ENCODE measurements at places on chromosomes 5 and 9.
A peak's percentile ranks its signal among the peaks of the same experiment; 100 is the strongest.

DNA sequence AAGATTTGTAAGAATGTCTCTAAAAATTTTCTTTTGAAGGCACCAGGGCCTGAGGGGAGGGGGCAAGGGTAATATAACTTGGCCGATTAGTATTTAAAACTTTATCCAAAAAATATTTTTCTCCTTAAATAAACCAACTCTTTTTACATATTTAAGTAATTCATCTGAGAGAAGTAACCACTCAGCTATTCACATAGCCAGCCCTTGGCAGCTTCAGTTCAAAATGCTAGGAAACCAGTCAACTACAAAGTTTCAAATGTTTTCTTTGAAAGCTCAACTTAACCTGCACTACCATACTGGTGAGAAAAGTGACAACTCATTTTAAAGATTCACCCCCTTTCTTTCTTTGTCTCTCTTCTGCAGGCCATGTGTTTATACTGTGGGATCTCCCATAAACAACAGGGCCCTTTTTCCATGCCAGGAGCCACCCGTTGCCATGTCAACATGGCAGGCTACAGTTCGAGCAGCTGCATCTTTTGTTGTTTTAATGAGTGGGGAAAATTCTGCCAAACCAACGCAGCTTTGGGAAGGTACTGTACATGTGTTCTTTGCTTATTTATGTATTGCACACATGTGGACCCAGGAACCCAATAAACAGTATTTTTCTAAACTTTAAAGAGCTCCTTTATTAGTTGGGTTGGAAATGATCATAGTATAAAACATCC, 46.3 kb downstream of the AOPEP start:
- DNase-seq = no peak

GRCh38 chr9:86353655-86354010, 577 bp downstream of the TUT7 start:
- peak; percentile 45 for DNase-seq

DNA sequence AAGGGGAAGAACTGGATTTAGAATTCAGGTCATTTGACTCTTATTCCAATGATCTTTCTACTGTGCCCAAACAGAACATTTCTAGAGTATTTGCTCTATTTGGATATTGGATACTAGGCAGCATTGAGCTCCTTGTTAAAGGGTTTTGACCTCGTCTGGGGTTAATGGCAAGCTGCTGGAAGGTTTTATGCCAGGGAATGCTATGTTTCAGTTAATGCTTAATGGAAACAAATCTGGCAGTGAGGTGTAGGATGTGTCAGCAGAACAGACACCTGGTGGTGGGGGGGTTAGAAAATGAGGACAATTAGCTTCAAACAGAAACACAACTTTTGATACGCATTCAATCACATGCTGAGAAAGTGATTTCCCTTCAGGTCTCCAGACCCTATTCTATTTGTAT, 51.5 kb downstream of the AGXT2 start:
- no peak for DNase-seq

DNA sequence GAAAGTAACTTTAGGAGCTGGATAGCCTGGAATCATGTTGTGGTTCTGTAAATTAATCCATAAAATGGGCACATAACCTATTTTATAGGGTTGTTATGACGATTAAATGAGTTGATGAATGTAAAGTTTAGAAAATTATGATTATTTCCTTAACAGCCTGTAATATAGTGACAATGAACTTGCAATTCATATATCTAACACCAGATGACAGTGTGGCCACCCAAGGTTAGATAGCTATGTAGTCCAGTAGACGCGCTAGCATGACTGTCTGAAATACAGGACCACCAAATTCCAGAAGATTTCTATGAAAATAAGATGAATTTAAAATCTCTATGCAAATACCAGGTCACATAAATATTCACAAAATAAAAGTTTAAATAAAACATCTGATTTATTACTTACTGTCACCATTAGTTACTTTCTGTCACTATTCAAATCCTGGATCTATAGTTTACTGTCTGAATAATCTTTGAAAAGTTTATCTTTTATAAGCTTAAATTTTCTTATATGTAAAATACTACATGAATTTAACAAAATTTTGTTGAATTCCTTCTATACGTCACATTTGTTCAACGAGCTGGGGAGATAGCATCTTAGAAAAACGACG, 26.1 kb upstream of the MACIR start:
- no peak for DNase-seq

DNA sequence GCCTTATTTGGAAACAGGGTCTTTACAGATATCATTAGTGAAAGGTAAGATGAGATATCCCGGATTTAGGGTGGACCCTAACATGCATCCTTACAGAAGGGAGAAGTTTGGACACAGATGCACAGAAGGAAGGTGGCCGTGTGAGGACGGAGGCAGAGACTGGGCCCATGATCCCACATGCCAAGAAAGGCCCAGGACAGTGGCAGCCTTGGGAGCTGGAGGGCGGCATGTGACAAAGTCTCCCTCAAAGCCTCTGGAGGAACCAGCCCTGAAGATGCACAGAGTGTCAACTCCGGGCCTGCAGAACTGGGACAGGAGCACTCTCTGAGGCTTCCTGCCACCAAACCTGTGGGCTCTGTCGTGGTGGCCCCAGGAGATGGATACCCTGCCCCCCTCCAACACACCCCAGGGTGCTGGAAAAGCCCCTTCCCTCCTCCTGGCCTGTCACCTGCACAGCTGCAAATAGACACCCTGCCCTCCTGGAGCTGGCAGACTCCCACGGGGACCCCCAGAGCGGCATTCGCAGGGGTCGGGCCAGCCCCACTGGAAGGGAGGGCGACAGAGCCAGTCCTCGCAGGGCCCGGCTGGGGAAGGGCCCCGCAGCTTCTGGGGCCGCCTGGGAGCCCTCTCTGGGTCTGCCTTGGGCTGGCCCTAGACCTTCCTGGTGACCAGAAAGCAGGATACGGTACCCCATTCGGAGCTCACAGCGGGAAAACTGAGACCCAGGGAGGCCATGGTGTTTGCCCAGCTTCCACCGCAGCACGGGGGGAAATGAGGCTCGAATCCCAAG, 7.9 kb downstream of the NACC2 start:
- DNase-seq = no peak

GRCh38 chr9:137294091-137294680, 7.9 kb downstream of the NRARP start:
- DNase-seq = no peak

DNA sequence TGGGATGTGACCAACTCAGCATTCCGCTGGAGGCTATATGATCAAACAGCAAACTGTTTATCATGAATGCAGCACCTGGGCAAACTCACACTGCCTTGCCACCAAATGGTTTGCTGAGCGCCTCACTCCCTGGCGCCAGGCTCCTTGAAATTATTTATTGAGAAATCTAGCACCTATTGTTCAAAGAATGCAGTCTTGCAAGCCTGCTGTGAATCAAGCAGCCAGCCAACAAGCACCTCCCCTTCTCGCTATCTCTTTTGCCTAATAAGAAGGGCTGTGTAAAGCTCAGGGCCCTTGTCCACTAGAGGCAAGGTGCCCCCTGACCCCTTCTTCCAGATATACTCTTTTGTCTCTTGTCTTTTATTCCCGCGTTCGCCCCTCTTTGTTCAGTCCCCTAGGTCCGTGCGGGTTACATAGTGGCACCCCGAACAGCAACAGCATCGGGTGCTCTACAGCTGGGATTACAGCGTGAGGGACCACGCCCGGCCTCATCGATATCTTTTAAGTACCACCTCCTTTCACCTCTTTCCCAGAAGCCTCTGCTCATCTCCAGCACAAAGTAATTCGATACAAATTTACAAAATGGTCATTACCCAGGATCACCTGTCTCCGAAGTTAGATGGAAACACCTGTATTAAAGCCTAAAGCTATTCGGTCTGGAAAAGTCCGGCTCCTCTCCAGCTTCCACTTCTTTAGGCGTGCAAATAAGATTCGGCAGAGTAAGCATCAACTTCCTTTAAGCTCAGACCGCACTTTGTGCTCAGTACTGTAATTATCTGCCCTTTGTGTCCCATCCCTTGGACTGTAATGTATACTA, 896 bp downstream of the RIGI start:
- peak; percentile 44 for DNase-seq

DNA sequence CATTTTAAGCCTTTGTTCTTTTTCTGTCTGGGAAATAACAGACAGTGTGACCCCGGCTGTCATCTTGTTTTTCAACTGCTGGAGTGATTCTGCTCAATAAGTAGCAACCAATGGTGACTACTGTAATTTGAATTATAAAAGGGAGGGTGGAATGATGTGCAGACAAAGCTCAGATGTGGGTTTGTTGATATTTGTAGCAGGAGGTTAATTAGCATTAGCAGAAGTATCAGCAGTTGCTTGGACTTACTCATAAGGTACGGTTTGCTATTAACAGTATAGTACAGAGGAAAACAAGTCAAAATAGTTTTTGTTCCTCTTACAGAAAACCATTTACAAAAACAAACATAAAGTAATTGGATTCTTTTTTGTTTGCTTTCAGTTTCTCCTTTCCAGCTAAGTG, 140.4 kb downstream of the TUSC1 start:
- no peak for DNase-seq

DNA sequence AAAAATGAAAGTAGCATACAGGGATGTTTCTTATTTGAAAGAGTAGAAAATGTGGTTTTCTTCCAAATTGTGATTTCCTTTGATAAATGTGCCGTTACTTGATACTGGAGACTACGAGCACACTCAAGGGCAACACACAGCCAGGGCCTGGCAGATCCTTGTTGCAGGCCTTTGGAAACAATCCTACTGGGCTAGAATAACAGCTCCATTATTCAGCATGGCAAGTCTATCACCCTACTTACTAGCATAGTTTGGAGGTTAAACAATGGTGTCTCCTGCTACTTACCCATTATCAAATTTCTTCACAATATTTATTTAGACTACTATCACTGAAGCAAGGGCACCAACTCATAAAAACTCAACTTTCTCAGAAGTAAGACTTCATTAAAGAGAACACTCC, 140.8 kb upstream of the ZNF608 start:
- no peak for DNase-seq

- DNase-seq = no peak
These were observed 5.2 kb downstream of the ANKDD1B start for GRCh38 chr5:75616371-75616881.

- no peak for DNase-seq
These were observed 117.9 kb downstream of the ZSWIM6 start for GRCh38 chr5:61449804-61450492.

GRCh38 chr5:81830596-81830995, 79.7 kb upstream of the SSBP2 start:
- DNase-seq = no peak

DNA sequence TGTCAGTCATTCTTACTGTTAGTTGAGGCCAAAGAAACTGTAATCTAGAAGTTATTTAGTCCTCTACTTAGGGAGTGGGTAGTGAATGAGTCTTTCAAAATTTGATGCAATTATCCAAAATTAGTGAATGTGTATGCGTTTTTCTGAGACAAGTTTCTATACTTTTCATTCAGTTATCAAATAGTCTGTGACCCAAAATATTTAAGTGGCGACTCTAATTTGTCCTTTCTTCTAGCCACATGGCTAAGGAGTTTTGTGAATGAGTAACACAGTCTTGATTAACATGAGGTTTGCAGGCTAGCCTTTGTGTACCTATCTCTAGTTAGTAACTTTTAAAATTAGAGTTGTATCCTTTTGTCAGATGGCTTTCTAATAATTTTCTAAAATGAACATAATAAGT, 45.6 kb downstream of the COMMD10 start:
- DNase-seq = no peak

DNA sequence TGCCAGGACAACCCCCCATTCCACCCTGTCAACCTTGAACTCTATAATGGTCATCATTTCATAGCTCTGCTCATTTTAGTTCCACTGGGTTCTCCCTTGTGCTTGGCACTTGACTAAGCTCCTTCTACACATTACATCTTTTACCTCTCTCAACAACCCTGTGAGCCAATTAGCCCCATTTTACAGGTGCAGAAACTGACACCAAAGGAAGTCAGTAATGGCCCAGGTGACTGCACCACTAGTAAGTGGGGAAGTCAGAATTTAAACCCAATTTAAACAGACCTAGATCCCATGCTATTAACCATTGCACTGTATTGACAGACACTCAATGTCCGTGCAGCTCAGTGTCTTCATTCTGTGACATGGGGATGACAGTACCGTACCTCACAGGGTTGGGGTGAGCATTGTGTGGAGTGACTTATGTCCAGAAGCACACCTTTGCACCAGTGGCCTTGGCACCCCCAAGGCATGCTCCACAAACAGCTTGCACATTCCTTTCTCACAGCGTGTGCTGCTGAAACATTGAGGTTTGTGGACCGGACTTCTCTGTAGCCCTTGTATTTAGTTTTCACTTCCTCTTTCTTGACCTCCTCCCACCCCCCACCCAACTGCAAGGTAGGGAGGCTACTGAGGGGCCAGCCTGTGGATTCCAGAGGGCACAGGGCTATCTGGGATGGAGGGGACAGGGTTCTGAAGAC, 23.1 kb downstream of the IRF1 start:
- DNase-seq = no peak

- no peak for DNase-seq
These were observed 93.5 kb downstream of the GNA14 start for GRCh38 chr9:77554586-77555105.

Data from activated CD4-positive, alpha-beta memory T cell treated with anti-CD3 and anti-CD28 coated beads, Interleukin-2, amount 10 ng/mL, durations not matched to agents 7 days and 5 days (primary cell).